ENCODE measurements at places on chromosomes 1 and 21.

DNA sequence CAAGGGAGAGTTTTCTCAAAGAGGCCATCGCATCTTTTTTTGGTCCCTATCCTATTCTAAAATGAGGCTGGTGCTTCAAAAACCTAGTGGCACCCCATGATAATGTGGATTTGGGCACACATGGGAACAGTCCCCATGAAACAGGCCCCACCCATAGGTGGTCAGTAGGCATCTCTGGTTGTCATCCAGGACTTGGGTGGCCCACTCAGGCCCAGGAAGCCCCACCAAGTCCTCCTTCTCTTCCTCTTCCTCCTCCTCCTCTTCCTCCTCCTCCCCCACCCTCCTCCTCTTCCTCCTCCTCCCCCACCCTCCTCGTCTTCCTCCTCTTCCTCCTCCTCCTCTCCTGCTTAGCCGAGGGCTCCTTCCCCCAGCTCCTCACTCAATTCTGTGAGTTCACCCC is 554 bp downstream of the CACNA1S start:
- no peak for DNase-seq

GRCh38 chr1:200075938-200076546 is 48.5 kb downstream of the NR5A2 start:
- DNase-seq: peak; percentile 67

GRCh38 chr1:66598670-66599069 is 64.7 kb downstream of the SGIP1 start:
- DNase-seq: peak; percentile 73

DNA sequence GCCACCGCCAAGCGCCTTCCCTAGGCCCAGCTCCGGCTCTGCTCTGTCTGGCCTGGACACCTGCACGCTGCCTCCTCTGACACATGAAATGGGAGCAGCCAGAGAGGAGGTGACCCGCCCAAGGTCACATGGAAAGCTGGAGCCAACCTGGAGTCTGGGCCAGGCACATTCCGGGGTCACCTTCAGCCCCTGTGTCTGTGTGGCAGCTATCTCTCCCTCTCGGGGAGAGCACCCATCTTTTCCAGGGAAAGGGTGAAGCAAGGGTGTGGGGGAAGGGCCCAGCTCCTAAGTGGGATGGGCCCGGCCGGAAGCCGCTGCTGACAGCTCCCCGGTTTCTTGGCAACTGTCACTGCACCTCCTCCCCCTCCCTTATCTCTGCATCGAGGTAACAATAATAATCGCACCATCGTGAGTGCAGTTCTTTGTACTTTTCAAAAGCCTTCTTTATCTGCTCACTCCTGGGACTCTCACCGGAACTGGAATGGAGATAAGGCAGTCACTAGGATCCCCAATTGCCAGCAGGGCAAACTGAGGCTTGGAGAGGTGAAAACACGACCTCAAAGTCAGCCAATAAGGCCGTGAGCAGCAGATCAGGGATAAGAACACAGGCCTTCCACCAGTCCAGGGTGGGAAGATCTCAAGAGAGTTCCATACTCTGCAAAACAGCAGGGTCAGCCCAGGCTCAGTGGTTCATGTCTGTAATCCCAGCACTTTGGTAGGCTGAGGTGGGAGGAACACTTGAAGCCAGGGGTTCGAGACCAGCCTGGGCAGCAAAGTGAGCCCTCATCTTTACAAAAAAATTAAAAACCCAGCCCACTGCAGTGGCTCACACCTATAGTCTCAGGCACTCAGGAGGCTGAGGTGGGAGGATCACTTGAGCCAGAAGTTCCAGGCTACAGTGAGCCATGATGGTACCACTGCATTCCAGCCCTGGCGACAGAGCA is 36.9 kb downstream of the RAP1GAP start:
- DNase-seq: no peak

GRCh38 chr1:10820422-10820821 is 24.0 kb upstream of the CASZ1 start:
- no peak for DNase-seq

GRCh38 chr1:243963571-243963970 is 87.5 kb upstream of the ZBTB18 start:
- no peak for DNase-seq

DNA sequence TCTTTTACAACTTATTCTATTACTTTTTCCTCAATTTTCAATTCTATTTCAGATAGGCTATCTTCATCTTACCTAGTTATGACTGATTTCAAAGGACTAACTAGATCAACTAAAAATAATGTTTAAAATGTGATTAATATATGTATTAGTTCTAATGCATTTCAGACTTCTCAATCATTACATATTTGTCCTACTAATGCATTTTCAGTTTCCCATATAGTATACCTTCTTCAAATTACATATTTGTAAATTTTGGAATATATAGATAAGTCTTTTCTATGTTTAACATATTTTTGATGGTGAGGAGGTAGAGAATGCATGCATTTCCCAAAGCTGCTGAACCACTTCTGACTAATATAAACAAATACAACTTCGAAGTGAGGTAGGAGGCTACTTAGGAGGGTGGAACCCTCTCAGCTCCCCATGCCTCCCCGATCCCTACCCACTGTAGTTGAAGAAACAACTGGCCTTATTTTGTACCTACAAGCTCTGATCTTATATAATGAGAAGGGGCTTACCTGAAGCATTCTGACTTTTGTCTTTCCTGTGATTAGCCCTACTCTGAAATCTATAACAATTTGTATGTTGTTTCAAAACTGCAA is 1.7 kb downstream of the TRMT1L start:
- DNase-seq: peak; percentile 6

- DNase-seq: peak; percentile 45
Observed at GRCh38 chr1:151693057-151693651, 23.4 kb downstream of the CELF3 start.

GRCh38 chr1:52532731-52533327 is 20.1 kb downstream of the TUT4 start:
- DNase-seq: no peak

DNA sequence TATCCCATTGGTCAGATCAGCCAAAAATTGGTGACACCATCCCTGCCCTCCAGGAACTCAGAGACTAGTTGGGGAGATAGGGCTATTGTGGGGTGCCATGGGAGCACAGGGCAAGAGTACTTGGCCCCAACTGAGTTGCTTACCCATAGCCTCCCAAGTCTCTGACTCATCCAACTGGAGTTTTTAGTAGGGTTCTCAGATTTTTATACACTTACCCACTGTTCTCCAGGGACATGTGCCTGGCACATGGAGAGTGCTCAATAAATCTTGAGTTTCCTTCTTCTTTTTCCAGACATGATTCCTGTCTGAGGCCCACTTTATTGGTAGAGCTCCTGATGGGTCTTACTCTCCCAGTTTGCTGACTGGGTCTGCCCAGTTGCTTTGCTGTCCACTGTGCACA is 56.7 kb downstream of the OVGP1 start:
- DNase-seq: no peak

DNA sequence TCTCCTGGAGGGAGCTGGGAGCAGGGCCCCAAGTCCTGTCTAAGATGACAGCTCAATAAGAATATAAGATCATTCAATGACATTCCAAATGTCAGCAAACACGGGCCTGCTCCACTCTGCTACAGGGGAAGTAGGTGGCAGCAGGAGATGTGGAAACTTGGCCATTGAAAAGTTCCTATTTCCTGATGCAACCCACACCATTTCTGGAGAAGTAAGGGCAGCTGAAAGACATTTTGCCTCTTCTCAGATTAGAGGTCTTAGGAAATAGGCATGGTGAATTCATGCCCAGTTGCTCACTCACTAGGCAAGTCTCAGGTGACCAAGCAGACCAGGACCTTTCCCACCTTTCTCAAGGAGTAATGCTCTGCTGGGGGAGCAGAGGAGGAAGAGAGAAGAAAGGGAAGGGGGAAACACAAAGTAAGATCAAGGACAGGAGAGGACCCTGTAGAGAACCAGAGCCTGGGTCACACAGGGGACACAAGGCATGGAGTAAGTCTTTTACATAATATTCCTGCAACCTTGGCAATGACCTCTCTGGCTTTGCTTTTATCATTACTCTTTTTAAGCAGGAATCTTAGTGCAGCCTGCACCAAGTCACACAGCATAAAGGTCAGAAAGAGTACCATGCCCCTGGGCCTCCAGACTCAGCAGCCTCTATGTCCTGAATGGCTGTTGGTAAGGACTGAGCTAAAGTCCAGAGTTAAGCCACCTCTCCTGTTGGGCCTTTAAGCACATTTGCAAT is 68.9 kb downstream of the DMAP1 start:
- no peak for DNase-seq

GRCh38 chr1:65457868-65458267 is 37.4 kb downstream of the LEPR start:
- no peak for DNase-seq

DNA sequence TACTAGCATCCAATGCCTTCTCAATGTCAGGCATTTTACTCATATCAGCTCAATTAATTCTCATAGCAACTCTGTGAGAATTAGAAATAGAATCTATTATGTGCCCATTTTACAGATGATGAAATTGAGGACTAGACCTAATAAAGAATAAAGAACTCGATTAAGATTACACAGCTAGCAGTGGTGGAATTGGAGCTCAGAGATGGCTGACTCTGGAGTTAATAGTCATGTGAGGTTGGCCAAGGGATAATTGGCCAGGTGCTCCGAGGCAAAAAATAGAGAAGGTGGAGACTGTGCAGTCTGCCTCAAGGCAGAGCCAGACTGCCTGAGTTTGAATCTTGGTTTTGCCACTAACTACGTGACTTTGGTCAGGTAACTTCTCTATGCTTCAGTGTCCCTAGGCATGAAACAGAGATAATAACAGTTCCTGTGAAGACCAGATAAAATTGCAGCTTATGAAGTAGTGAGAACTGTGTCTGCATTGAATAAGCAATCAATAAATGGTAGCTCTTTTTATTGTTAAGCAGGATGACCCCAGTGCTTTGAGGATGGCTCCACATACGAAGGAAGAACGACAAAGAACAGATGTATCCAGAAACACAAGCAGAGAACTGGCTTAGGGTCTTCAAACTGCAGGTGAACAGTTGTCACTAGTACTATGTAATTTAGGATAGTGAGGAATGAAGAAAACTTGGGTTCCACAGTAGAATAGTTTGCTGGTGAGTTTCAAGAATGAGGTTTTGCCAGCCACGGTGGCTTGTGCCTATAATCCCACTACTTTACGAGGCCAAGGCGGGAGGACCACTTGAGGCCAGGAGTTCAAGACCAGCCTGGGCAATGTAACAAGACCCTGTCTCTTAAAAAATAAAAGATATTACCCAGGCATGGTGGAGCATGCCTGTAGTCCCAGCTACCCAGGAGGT is 6.9 kb upstream of the CCSAP start:
- DNase-seq: no peak

- peak; percentile 12 for DNase-seq
Observed at GRCh38 chr21:45080639-45081414, 6.4 kb downstream of the ADARB1 start.

GRCh38 chr1:226737819-226738420 is 1.2 kb downstream of the ITPKB start:
- peak; percentile 6 for DNase-seq

- DNase-seq: no peak
Observed at GRCh38 chr1:112841825-112842224, 114.2 kb downstream of the SLC16A1 start.

GRCh38 chr1:161164901-161165610 is 1.2 kb upstream of the PPOX start:
- DNase-seq: no peak

DNA sequence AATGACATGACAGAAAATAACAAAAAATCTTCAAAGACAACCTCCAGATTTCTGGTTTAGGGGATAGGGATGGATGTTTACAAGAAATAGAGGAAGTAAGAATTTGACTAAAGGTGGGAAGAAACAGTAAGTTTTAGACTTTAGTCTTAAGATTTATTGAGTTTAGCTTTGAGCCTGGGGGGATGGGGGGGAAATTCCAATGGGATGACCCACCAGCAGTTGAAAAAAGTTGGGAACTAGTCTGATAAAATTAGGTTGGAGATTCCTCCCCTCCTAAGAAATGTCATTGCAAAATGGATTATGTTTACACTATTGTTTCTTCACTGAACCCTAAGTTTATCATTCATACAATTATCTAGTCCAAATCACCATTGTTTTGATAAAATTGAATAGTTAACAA is 28.4 kb downstream of the WDR26 start:
- no peak for DNase-seq

DNA sequence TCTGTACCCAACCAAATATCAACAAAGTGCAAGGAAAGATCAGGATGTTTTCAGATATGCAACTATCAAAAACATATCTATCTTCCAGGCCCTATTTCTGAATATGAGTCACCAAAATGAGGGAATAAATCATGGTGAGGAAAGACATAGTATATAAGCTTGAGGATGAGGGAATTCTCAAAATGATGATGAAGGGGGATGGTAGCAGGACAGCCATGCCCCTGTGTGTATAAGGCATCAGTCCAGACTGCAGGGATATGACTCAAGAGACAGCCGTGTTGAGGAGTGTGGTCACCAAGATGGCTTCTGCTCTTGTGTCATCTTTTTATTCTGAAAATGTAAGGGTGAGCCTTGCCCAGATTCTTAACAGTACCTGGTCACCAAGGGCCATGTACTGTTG is 4.4 kb upstream of the WDR64 start:
- no peak for DNase-seq

GRCh38 chr1:19397217-19397945 is 85.3 kb downstream of the SLC66A1 start:
- DNase-seq: no peak

DNA sequence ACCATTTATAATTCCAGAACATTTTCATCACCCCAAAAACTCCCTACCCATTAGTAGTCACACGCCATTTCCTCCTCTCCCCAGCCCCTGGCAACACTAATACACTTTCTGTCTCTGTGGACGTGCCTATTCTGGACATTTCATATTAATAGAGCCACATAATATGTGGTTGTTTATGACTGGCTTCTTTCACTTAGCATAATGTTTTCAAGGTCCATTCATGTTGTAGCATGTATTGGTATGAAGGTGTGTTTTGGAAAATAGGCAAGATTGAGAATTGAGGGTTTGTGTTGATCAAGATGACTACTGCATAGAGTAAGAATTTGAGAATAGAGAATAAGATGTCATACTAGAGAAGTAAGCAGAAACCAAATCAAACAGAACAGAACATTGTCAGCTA is 67.5 kb downstream of the ZFYVE9 start:
- no peak for DNase-seq

DNA sequence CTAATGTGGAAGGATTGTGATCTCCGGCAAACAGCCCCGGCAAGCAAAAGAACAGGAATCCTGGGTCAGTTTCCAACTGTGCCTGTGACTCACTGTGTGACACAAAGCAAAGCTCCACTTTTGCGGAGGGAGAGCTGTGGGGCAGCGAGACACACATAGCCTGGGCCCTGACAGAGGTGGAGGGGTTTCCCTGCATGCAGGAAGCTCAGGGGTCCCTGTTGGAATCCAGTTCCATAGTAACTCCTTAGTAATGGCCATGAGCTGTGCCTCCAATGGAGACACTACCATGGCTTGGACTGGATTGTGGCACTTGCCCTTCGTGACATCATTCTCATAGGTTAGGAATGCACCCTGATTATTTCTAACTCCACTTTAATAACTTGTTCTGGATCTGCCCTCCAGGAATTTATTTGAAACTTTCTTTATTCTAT is 47.0 kb upstream of the ATF3 start:
- peak; percentile 80 for DNase-seq

GRCh38 chr21:38439957-38440356 is 58.3 kb downstream of the ERG start:
- no peak for DNase-seq
